Neural progenitor cell (in vitro differentiated cells): ENCODE measurements at places on chromosomes 1 and 21. TPM values are rescaled to one million over a fixed set of nuclear protein-coding genes. Genes with fewer than 3 reads are reported as not detected.

DNA sequence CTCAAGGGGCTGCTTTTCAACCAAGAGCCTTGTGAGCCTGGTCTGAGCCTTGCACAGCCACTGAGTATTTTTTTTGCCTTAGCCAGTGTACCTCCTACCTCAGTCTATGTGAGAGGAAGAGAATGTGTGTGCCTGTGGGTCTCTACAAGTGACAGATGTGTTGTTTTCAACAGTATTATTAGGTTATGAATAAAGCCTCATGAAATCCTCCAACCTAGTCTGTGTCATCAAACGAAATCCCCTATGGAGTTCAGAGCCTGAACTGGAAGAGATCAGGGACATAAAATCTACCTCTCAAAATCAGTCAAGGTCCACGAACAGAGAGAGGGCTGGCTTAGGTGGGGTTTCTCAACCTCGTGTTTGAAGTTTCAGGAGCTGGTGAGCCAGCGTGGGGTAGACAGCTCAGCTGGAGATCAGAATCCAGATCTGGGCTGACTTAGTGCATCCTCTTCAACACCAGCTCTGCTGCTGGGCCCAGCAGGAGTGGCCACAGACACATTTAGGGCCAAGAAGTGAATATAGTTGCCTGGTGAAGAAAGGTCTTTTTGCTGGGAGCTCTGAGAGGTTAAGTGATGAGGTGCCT, 8.2 kb downstream of the XKR8 start:
- no peaks in the 10 kb centered on the region for H3K4me1 ChIP-seq
- H3K27me3 ChIP-seq: no peaks in the 10 kb centered on the region
- no peak for DNase-seq
- H3K4me3 ChIP-seq: no peak overlapping the region
- no peaks in the 10 kb centered on the region for H3K36me3 ChIP-seq

DNA sequence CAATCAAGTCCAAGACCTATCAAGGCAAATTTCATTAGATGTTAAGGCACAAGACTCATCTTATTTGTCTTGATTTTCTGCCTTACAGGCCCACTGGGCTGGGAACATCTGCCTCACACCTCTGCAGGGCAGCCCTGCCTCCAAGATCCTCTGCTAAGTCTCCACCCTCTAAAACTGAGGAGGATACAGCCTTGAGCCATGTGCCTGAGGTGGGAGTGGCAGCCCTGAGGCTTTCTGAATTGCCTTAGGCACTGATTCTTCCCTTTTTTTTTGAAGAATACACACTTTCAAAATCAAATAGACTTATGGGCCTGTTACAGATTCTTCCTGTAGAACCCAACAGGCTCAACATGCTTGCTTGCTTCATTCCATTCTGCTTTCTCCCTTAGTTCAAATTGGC, 544.3 kb upstream of the ADAMTS5 start:
- no peak for DNase-seq
- H3K4me1 ChIP-seq: no peaks in the 10 kb centered on the region
- no peak overlapping the region for H3K4me3 ChIP-seq
- H3K36me3 ChIP-seq: no peaks in the 10 kb centered on the region
- H3K27me3 ChIP-seq: no peaks in the 10 kb centered on the region

- no peak overlapping the region for H3K4me3 ChIP-seq
- no peaks in the 10 kb centered on the region for H3K27me3 ChIP-seq
- H3K27ac ChIP-seq: no peak overlapping the region
- no peaks in the 10 kb centered on the region for H3K36me3 ChIP-seq
Measured at GRCh38 chr1:104266612-104267011, 516.9 kb downstream of the AMY1C start.

DNA sequence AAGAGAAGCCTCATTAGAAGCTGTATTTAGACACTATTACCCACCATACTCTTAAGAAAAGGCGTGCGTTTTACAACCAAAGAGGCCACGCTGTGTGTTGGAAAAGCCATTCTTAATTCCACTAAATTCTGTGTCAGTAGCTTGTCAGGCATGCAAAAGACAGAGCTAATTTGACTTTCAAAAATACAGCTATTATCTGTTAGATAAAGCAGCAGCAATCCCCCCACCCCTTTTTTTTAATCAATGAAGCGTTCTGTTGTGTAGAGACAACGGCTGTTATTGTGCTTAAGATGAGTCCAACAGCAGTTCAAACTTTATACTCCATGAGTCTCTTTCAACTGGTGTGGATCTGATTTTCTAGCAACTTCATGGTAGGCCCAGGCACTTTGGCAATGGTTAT, 43.5 kb downstream of the PLA2G4A start:
- H3K36me3 ChIP-seq: no peaks in the 10 kb centered on the region
- H3K4me1 ChIP-seq: peaks cover 23% of the 10 kb centered on the region
- peak; percentile 32 for DNase-seq
- H3K27me3 ChIP-seq: no peaks in the 10 kb centered on the region
- peak overlapping the region; percentile 35 for H3K27ac ChIP-seq

- H3K27me3 ChIP-seq: no peaks in the 10 kb centered on the region
- no peaks in the 10 kb centered on the region for H3K36me3 ChIP-seq
- no peak for DNase-seq
- no peak overlapping the region for H3K4me3 ChIP-seq
Measured at GRCh38 chr1:221761354-221762002, 19.6 kb upstream of the DUSP10 start.

DNA sequence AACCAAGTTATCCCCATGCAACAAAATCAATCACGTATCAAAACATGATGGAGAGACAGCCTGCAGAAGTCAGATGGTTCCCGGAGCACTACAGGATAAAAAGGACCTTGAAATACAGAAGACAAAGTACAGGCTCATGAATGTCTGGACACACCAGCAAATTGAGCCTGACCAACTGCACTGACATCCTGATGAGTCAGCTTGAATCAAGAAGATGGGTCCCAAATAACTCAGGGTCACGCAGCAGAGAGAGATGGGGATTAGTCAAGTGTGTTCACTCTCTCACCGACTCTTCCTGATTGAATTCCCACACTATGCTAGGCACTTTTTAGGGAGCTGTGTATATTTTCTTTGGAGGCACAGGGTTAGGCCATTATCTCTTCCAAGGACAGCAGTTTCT, 71.1 kb upstream of the DIRAS3 start:
- H3K27me3 ChIP-seq: no peaks in the 10 kb centered on the region
- no peak overlapping the region for H3K4me3 ChIP-seq
- no peaks in the 10 kb centered on the region for H3K4me1 ChIP-seq
- DNase-seq: no peak
- H3K27ac ChIP-seq: no peak overlapping the region
- H3K36me3 ChIP-seq: no peaks in the 10 kb centered on the region

GRCh38 chr1:70509996-70510876, 99.2 kb downstream of the CTH start:
- H3K27ac ChIP-seq: no peak overlapping the region
- no peak overlapping the region for H3K4me3 ChIP-seq
- peak; percentile 74 for DNase-seq

- no peaks in the 10 kb centered on the region for H3K36me3 ChIP-seq
- peak overlapping the region; percentile 48 for H3K4me3 ChIP-seq
- DNase-seq: peak; percentile 76
- H3K4me1 ChIP-seq: peaks cover 51% of the 10 kb centered on the region
- peaks cover 100% of the 10 kb centered on the region for H3K27me3 ChIP-seq
Measured at GRCh38 chr1:46488343-46489168, 1.1 kb upstream of the DMBX1 start.

DNA sequence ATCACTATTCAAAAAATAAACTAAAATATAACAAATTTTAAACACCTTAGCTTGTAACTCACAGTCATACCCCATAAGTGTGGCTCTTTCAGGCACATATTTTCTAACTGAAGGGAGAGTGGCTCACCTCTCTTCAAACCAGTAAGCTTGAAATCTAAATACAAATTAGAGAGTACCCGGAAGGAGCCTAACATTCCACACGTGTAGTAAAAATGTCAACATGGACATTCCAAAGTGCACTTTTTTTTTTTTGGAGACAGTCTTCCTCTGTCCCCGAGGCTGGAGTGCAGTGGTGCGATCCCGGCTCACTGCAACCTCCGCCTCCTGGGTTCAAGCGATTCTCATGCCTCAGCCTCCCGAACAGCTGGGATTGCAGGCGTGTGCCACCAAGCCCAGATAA, 275.6 kb upstream of the ADGRL2 start:
- no peaks in the 10 kb centered on the region for H3K27me3 ChIP-seq
- no peak overlapping the region for H3K27ac ChIP-seq
- no peak overlapping the region for H3K4me3 ChIP-seq

- H3K4me1 ChIP-seq: no peaks in the 10 kb centered on the region
- H3K27ac ChIP-seq: no peak overlapping the region
- no peaks in the 10 kb centered on the region for H3K36me3 ChIP-seq
- H3K27me3 ChIP-seq: no peaks in the 10 kb centered on the region
Measured at GRCh38 chr1:37562984-37563383, 6.2 kb downstream of the DNALI1 start.

DNA sequence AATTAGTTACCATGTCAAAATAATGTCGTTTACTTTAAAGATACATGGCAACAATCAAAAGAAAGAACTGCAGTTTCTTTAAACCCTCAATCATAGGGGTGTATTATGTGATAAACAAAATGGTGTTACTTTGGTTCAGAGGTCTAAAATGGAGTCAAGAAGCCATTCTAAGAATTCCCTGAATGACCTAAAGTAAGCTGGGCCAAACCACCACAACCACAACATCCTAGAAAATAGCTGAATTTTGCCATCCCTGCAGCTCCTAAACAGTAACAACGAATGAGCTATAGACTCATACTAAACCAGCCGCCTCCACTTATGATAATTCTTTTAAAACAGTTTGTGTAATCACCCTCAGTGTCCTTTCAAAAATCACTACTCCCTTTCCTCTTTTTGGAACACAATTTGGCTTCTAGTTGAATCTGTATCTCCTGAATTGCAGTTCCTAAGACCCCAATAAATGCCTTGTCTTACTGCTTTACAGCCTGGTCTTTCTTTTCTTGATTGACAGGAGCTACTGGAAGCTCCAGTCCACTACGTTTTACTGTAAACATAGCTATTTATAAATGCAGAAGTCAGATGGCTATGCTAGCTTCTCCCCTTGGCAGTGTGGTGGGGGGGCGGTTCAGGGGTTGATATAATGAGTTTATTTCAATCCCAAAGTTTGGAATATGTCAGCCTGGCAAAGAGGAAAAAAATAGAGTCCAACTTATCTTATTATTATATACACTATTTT, 84.3 kb downstream of the PLPPR4 start:
- no peaks in the 10 kb centered on the region for H3K36me3 ChIP-seq
- H3K27ac ChIP-seq: no peak overlapping the region
- no peaks in the 10 kb centered on the region for H3K4me1 ChIP-seq
- no peak for DNase-seq
- no peak overlapping the region for H3K4me3 ChIP-seq
- H3K27me3 ChIP-seq: no peaks in the 10 kb centered on the region

GRCh38 chr21:22754746-22755145, 1756.5 kb downstream of the NCAM2 start:
- DNase-seq: peak; percentile 3
- no peak overlapping the region for H3K4me3 ChIP-seq
- no peaks in the 10 kb centered on the region for H3K4me1 ChIP-seq
- H3K27ac ChIP-seq: no peak overlapping the region
- H3K36me3 ChIP-seq: no peaks in the 10 kb centered on the region

- H3K4me1 ChIP-seq: no peaks in the 10 kb centered on the region
- H3K27ac ChIP-seq: no peak overlapping the region
- H3K36me3 ChIP-seq: no peaks in the 10 kb centered on the region
Measured at GRCh38 chr1:221517961-221518360, 223.9 kb downstream of the DUSP10 start.

DNA sequence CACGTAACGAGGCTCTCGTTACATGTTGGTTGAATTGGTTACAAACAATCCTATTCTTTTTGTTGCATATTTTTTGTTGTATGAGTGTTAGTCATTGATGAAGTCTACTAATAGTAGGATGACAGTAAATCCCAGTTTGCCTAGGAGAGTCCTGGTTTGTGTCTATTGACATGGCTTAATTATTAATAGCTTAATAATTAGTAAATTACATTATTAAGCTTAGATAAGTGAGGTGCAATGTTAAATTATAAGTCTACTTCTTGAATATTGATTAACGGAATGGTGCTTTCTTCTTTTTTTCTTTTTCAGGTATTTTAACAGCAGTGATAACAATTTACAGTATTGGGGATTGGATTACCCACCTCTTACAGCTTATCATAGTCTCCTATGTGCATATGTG, 34.5 kb downstream of the ALG6 start:
- no peak for DNase-seq
- peaks cover 11% of the 10 kb centered on the region for H3K36me3 ChIP-seq
- no peak overlapping the region for H3K27ac ChIP-seq
- H3K4me3 ChIP-seq: no peak overlapping the region
- H3K27me3 ChIP-seq: no peaks in the 10 kb centered on the region

DNA sequence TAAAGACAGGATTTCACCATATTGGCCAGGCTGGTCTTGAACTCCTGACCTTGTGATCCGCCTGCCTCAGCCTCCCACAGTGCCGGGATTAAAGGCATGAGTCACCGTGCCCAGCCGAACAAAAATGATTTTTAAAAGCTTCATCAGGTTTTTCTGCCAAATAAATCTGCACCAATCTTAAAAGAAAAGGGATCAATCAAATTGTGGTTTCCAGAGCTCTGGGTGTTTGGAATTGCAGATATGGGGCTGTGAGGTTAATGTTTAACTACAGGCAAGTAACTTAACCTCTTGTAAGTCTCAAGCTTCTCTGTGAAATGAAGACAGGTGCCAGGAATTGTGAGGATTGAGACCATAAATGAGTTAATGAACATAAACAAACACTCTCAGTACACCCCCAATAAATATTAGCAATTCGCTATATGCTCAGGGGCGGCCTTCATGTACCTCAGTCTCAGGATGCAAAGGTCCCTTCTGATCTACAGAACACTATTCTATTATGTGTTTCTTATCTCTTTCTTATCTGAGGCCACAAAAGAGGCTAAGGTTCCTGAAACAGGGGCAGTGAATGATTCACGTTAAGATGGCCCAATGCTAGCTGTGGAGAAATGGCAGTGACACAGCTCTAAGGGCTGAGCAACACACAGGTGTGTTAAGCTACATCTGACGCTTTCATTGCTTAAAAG, 7.1 kb upstream of the GNPAT start:
- DNase-seq: no peak
- no peak overlapping the region for H3K4me3 ChIP-seq
- no peaks in the 10 kb centered on the region for H3K4me1 ChIP-seq
- H3K27me3 ChIP-seq: no peaks in the 10 kb centered on the region

- H3K4me3 ChIP-seq: no peak overlapping the region
- no peak for DNase-seq
- no peaks in the 10 kb centered on the region for H3K27me3 ChIP-seq
- H3K4me1 ChIP-seq: no peaks in the 10 kb centered on the region
Measured at GRCh38 chr1:24892188-24893153, 37.6 kb downstream of the RUNX3 start.

DNA sequence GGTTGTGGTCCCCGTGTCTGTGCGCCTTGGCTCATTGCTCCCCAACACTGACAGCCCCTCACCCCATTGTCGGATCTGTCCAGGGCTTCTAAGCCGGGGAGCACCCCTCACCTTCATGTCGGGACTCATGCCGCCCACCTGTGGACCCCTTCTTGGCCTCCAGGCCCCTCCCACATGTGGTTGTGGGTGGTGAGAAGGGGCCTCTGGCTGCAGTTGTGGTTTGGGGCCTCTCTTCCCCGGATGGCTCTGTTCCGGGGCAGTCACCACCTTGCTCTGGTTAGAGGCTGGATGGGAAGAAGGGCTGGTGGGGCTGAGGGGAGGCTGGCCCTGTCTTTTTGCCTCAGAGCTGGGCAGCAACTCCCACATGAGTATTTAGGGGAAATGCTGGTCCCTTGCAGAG, 158.6 kb upstream of the C1orf174 start:
- no peak overlapping the region for H3K27ac ChIP-seq
- H3K4me1 ChIP-seq: no peaks in the 10 kb centered on the region
- no peaks in the 10 kb centered on the region for H3K36me3 ChIP-seq
- H3K4me3 ChIP-seq: no peak overlapping the region
- no peak for DNase-seq

Gene RHD
- total RNA-seq: not detected in 2 replicates

Gene AADACL3
- total RNA-seq: not detected in 2 replicates

Gene NTPCR
- total RNA-seq: 59.4 and 65.7 TPM in 2 replicates

Gene ADAM30
- total RNA-seq: not detected in 2 replicates

Gene MPL
- total RNA-seq: 0.09 TPM in 1 of 2 replicates, not detected in the other

Gene TCHHL1
- total RNA-seq: not detected in 2 replicates

Gene AKR7A3
- 0.96 TPM in 1 of 2 replicates, not detected in the other for total RNA-seq

Gene NHLH1
- 0.07 and 0.22 TPM in 2 replicates for total RNA-seq

Gene ACTL8
- total RNA-seq: 0.15 TPM in 1 of 2 replicates, not detected in the other

Gene NPR1
- 0.19 and 0.84 TPM in 2 replicates for total RNA-seq
